ENCODE measurements at places on chromosomes 6 and 20.

- DNase-seq = no peak
These were observed 79.4 kb downstream of the CEBPB start for GRCh38 chr20:50270034-50270395.

- DNase-seq = no peak
These were observed 70.6 kb downstream of the SGK1 start for GRCh38 chr6:134247231-134247833.

DNA sequence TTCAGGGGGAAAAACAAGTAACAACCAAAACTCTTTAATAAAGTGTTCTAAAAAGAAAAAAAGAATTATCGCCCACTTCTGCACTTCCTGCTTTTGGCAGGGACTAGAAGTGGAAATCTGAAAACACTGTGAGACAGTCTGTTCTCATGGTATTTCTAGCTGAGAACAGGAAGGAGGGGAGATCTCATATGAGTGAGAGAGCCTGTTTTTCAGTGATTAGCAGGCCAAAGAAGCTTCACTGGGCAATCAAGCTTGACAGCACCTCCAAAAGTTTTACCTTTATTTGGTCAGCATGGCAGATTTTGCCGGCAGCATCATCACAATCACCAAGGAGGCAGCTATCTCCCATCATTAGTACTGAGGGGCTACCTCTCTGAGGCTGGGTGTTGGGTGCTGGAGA lies 79.5 kb upstream of the ATXN1 start:
- DNase-seq = no peak

GRCh38 chr6:169250660-169251059 lies 3.0 kb downstream of the THBS2 start:
- DNase-seq = no peak

- DNase-seq = no peak
These were observed 26.1 kb upstream of the TINAG start for GRCh38 chr6:54282186-54282585.

DNA sequence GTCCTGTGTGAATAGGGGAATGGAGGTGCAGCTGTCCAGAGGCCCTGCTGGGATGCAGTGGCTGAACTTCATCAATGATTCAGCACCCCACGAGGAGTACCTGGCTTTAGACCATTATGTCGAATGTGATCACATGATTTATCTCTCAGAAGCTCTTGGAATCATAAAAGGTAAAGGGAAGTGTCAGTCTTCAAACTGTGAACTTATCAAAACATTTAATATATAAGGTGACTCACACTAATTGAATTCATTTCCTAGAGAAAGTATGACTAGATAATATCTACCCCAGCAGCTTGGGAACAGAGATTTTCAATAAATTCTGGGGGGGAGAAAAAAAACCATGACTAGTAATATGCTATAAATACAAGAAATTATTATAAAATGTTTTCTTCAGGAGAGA lies 29.5 kb downstream of the ALDH8A1 start:
- DNase-seq = no peak

GRCh38 chr6:22199771-22200170 lies 97.1 kb downstream of the PRL start:
- no peak for DNase-seq

DNA sequence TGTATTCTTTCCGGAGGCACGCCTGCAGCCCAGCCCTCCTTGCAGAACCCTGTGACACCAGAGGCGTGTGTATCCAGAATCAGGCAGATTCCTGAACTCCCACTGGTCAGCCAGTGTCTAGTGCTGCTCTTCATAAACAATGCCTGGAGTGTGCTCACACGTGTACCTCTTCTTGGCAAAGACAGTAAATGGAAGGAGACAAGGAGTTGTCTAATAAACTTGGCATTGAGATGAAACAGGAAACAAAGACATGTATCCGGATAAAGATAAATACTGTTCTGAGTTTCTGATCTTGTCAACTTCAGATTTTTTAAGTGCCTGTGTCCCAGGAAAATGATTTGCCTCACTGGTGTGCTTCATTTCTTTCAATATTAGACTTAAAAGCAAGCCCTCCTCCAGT lies 1.7 kb downstream of the RPS6KA2 start:
- DNase-seq = no peak
